ENCODE measurements at places on chromosomes 6 and 20.
A peak's percentile ranks its signal among the peaks of the same experiment; 100 is the strongest.

DNA sequence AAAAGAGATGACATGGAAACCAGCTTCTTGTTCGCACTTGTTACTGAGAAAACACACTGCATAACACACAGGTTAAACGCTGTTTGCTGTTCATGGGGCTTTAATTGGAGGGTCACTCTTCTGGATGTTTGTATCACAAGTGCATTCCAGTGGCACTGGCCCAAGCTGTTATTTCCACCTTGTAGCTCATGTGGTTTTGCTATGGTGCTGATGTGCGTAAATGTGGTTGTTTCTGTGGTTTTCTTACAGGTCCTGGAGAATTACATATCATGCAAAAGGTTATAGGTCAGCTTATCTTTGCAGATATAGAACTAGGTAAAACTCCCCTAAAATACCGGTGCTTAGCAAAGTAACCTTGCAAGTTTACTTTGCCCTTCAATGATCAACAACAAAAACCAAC lies 89.3 kb upstream of the AHI1 start:
- DNase-seq, result no peak

DNA sequence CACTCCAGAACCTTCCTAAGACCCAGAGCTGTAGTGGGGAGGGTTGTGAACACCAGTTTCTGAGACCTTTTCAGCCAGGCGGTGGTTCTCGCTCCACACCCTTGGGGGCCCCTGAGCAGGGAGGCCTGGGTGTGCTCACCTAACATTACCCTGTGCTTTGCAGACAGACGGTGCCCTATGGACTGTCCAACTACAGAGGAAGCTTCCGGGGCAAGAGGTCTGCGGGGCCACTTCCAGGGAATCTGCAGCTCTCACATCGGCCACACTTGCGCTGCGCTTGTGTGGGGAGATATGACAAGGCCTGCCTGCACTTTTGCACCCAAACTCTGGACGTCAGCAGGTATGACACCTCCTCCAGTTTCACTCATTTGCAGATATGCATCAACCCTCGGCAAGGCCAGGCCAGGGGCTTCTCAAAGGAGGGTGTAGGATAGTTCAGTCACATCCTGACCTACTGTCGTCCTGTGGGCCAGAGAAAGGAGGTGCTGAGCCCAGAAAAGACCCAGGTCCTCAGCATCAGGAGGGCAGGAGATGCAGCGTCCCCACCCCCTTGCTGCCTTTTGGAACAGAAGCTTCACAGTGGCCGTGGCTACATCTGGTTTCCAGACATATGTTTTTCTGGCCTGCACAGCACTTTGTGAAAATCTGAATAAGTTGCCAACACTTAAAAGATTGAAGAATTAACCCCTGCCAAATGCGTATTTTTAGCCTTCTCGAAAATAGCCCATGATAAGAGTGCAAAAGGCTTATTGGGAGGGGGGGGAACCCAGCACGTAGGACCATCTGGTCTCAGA lies 20.6 kb downstream of the EDN3 start:
- DNase-seq, result peak; percentile 87

- peak; percentile 50 for DNase-seq
Measured at GRCh38 chr6:54802775-54803634, 43.6 kb upstream of the FAM83B start.

DNA sequence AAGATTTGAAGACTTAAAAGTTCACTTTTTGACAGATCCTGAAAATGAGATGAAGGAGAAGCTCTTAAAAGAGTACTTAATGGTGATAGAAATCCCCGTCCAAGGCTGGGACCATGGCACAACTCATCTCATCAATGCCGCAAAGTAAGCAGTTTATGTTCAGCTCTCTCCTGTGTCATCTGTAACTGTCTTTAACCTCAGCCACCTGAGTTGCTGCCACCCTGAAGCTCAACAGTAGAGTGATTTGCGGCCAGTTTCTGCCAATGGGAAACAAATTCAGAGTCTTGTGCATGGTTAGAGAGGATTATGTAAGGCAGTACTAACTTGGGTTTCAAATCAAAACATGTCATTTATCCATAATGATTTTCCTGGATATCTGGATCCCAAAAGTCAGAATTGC lies 10.1 kb downstream of the TNFAIP3 start:
- DNase-seq, result no peak

DNA sequence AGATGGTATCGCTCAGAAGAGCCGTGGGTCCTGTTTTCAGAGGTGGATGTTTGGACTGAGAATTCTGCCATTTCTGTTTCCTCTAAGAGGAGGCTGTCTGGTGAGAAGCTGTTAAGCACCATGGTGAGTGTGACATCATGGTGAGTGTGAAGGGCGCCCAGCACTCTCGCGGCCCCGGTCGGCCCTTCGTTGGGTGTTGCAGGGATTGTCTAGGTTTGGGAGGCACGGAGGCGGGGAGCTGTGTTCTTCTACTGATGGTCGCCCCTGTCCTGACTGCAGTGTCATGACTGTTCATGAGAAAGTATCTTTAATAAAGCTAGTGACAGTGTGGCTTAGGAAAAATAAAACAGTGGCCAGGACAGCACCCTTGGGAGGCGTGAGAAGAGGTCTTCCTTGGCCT lies 70.4 kb downstream of the NOL4L start:
- DNase-seq, result no peak

DNA sequence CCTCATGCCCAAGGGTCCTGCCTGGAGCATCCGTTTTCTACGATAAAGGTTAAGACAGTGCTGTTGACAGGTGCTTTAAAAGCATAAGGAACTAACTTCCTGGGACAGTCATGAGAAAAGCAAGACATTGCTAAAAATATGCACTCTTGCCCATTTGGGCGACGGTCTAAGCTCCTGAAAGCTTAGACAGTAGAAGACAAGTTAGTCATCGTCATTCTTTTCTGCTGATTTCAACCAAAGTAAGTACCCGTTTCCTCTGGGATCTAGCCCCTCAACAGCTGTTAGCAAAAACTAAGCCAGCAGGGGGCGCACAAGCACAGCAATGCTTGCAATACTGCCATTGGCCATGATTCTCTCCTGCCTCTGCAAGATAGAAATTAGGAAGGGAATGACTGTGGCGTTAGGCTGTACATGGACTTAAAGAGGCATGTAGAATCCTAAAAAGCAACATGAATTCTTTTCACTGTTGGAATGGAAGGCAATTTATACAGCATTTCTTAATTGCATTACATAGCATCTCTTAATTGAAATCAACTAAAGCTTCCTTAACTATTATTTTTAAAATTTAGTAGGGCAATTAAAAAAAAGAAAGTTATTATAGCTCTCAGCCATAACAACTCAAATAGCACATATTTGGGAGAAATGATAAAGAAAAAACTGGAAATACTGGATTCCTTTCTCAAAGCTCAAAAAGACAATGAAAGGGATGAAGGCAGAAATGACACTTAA lies 147.8 kb upstream of the RALGAPA2 start:
- peak; percentile 73 for DNase-seq

GRCh38 chr6:134267917-134268361 lies 50.0 kb downstream of the SGK1 start:
- peak; percentile 67 for DNase-seq

DNA sequence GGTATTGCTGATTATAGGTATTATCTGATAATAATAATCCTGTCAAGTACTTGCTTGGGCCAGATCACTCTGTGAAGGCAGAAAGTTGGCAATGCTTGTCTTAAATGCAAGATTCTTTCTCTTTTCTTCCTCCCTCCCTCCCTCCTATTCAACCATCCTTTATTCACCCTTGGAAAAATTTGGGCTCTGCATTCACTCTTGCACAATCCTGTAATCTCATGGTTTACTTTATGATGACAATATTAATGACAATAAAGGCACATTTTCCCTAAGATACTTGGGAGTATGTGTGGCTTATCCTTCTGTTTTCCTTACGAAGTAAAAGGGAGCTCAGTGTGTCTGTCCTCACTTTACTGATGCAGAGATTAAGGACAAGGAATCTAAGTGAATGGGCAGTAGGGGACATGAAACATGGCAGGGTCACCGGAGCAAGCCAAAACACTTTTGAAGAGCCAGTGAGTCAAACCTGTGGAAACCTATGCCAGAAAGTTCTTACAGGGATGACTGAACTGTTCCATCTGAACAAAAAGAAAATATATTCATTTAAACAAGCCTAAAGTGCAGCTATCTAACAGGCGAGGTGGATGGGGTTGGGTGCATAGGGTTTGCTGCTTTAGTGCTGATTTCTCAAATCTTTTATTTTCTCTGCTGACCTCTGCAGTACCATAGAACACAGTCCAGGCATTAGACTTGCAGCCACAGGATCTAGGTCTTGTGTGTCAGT lies 14.6 kb upstream of the RIPOR2 start:
- DNase-seq, result no peak

DNA sequence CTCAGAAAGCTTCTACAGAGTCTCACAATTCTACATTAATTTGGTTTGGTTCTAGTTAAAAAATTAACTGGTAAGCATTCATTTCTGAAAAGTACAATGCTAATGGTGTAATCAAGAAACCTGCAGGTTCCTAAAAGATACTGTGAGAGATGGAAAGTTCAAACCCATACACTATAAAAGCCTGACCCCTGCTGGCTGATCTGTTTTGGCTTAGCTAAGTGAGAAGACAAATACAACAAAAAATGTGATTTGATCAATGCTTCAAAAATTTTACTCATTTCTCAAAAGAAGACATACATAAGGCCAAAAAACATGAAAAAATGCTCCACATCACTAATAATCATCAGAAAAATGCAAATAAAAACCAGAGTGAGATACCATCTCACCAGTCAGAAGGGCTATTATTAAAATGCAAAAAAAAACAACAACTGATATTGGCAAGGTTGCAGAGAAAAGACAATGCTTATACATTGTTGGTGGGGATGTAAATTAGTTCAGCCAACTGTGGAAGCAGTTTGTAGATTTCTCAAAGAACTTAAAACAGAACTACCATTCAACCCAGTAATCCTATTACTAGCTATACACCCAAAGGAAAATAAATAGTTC lies 102.8 kb downstream of the MOXD1 start:
- DNase-seq, result peak; percentile 59

GRCh38 chr6:10403385-10404106 lies 11.3 kb downstream of the TFAP2A start:
- DNase-seq, result no peak

DNA sequence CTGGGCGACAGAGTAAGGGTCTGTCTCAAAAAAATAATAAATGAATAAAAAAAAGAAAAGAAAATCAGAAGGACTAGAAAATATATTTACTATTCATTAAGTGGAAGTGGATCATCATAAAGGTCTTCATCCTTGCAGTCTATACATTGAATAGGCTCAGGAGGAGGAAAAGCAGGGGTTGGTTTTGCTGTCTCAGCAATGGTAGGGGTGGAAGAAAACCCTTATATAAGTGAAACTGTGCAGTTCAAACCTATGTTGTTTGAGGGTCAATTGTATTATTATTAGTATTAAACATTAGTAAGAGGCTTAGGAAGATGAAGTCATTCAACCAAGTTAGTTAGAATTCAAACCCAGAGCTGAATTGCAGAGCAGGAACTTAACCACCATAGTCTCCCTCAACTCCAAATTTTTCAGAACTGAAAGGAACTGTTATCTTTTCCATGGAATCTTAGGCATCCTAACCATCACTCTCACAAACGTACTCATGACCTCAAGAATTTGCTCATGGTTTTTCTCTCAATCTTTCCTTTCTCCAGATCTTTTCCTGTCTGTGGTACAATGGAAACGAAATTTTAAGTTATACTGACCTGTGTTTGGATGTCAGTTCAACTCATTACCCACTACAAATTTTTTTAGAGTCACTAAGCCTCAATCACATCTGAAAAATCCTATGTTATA lies 7.7 kb upstream of the SMIM13 start:
- no peak for DNase-seq

GRCh38 chr6:47743744-47744143 lies 38.1 kb upstream of the OPN5 start:
- no peak for DNase-seq

- peak; percentile 87 for DNase-seq
Measured at GRCh38 chr6:17585766-17586490, 14.2 kb upstream of the FAM8A1 start.

GRCh38 chr20:50484271-50484976 lies 25.8 kb upstream of the PTPN1 start:
- peak; percentile 21 for DNase-seq

DNA sequence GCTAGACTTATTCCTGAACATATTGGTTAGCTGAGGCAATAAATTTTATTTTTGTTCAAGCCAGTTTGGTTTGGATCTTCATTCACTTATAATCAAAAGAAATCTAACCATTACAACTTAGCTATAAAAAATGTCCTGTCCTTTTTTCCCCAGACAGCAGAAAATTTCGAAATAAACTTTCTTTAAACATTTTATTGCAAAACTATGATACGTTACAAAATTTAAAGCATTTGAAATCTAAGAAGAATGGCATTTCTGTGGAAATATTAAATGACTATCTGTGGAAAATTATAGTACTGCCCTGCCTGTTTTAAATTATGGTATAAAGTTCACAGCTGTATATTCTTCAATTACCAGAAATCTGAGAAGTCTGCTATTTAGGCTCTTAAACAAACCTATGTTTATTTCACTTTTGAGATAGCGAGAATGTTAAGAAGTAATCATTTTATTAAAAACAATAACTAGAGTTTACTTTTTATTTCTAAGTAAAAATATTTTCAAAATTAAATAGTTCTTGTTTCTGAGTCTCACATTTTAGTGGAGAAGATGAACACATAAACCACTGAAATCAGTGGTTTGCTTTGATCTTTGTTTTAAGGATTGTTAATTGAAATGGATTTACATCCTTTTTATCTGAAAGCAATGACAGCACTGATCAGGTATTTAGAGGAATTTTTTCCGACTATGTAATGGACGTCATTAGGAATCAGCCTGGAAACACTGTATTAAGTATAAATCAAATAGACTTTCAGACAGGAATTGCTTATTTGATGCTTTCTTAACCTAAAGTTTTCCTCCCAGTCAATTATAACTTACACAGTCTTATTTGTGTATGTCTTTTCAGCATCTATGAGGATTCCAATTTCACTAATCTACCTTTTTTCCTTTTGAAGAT lies 553.7 kb downstream of the COL12A1 start:
- no peak for DNase-seq

- DNase-seq, result no peak
Measured at GRCh38 chr20:49661560-49662329, 51.9 kb downstream of the B4GALT5 start.

GRCh38 chr20:62543470-62544302 lies 67.9 kb upstream of the GATA5 start:
- DNase-seq, result no peak

GRCh38 chr6:142945446-142946180 lies 637 bp upstream of the HIVEP2 start:
- DNase-seq, result peak; percentile 82
